ENCODE measurements at places on chromosomes 2 and 18.

- no peak for DNase-seq
Observed at GRCh38 chr18:60502591-60502990, 130.0 kb upstream of the MC4R start.

GRCh38 chr2:120749506-120750431, 14.1 kb downstream of the GLI2 start:
- DNase-seq = no peak

GRCh38 chr2:182867426-182868053, 1.1 kb upstream of the FRZB start:
- no peak for DNase-seq

DNA sequence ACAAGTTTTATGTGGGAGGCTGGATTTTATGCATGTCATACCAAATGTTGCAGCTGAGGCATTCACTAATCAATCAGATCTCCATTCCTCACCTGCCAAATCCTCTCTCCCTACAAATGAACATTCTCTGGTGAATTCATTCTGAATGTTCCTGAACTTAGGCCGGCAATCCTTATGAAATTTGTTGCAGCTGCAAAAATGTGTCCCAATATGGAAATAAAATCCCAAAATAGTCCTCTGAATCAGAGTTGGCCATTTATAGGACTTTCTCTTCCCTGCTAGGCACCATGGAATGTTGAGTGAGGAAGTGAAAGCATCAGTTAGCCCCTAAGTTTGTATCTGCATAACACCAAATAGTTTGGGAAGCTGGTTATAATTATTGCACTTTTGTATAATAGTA, 25.6 kb downstream of the GCA start:
- DNase-seq = no peak

DNA sequence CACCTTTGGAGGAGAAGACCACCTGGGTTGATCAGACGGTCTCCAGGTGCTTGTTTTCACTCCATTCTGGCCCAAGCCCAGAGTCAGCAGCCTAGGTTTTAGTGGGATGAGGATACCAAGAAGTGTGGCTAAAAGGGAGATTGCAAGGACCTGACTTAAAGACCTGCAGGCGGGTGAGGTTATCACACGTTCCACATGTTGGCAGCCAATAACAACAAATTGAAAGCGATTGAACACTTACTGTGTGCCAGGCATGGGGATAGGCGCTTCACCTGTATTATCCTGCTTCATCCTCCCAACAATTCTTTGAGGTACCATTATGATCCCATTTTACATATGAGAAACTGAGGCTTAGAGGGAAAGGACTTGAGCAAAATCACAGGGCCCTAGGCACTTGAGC, 5.0 kb downstream of the ARL4C start:
- no peak for DNase-seq

DNA sequence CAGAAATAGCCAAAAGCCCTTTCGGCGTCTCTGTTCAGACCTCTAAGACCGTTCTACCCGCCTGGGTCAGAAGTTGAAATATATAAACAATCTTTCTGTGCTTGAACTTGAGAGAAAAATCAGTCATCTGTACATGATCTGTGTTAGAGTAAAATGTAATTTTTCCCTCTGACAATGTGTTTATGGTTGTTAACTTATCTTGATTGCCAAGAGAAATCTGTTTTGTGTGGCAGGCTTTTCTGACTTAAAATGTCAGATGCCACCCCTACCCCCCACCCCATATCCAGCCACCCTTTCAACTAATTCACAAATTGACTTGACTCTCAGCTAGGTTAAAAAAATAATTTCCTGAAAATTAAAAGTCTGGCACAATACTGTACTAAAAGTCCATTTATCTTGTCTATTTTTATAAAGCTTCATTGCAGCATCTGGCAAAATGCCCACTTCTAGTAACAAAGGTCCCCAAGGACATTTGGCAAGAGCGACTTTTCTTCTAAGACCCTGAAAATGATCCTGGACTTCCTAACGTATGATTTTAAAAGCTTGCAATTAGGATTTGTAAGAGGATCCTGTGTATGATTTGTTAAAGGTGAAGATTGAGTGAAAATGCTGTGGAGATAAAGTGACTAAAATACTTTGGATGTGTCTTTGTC, 304.2 kb downstream of the EPHA4 start:
- no peak for DNase-seq

GRCh38 chr2:187541086-187542085, 12.8 kb downstream of the TFPI start:
- DNase-seq = no peak

DNA sequence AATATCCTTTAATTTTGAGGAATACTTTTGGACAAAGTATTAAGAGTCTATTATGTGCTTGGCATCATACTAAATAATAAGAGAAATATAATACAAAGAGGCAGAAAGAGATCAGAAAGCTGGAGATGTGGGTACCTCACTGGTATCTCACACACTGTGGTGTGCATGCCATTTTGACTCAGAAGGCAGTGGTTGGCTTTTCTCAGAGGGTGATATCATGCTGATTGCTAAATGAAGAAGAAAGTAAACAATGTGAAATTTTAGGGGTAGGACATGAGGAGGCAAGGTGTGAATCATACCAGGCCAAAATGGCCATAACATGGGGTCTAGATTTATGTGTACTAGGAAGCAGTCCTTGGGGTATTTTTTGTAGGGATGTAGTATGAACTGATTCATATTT, 16.6 kb upstream of the SPOPL start:
- DNase-seq = no peak

- DNase-seq = no peak
Observed at GRCh38 chr2:75142081-75142480, 57.2 kb downstream of the TACR1 start.

- no peak for DNase-seq
Observed at GRCh38 chr18:12336171-12336613, 28.2 kb downstream of the TUBB6 start.

- DNase-seq = peak; percentile 31
Observed at GRCh38 chr18:37471637-37472036, 94.0 kb downstream of the CELF4 start.

DNA sequence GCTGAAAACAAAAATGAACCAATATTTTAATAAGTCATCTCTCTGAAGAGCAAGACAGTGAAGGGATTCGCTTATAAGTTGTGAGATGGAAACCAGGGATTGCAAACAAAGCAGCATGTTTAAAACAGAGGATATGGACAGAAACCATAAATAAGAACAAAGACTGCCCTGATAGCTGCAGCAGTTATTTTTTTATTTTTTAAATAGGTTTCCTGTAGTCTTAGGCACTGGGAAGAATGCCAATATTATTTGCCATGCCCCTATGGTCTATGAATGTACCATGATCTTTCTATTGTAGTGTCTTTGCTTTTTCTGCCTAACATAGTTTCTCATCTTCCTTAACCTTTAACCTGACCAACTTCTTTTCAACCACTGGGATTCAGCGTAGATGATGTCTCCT, 1334.0 kb upstream of the NRXN1 start:
- no peak for DNase-seq

- no peak for DNase-seq
Observed at GRCh38 chr2:216117561-216118340, 8.6 kb downstream of the XRCC5 start.

GRCh38 chr2:106833256-106833655, 52.7 kb downstream of the ST6GAL2 start:
- no peak for DNase-seq

GRCh38 chr2:32738939-32739338, 111.1 kb downstream of the TTC27 start:
- DNase-seq = no peak

DNA sequence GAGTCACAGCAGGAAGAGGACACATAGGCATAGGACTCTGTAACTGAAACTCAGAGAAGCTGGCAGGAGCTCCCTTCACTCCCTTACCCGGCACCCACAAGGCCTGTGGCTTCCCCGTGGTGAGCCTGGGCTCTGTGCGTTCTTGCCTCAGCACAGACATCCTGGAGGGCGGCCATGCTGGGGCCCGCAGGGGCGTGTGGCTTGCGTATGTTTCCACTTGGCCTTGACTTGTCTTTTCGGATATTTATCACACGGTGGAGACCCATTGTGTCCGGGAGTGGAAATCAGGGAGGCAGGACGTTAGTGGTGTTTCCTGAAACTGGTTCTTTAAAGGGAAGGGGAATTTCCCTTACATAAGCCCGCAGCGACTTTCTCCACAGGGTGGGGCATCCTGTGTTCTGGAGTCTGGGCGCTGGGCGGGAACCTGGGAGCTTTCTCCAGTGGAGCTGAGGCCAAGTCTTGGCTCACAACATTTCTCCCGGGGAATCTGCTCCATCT, 49.9 kb upstream of the EML6 start:
- no peak for DNase-seq

- no peak for DNase-seq
Observed at GRCh38 chr2:11713815-11714214, 32.6 kb upstream of the LPIN1 start.

GRCh38 chr18:70288851-70289328, at the start of gene SOCS6:
Gene SOCS6 (plus strand): TSS chr18:70289045. CDS start chr18:70324669, 35,624 bp downstream.
- DNase-seq = no peak

- no peak for DNase-seq
Observed at GRCh38 chr2:64543008-64543697, 19.0 kb downstream of the AFTPH start.

- DNase-seq = no peak
Observed at GRCh38 chr18:76657911-76658470, 162.9 kb upstream of the ZNF516 start.

DNA sequence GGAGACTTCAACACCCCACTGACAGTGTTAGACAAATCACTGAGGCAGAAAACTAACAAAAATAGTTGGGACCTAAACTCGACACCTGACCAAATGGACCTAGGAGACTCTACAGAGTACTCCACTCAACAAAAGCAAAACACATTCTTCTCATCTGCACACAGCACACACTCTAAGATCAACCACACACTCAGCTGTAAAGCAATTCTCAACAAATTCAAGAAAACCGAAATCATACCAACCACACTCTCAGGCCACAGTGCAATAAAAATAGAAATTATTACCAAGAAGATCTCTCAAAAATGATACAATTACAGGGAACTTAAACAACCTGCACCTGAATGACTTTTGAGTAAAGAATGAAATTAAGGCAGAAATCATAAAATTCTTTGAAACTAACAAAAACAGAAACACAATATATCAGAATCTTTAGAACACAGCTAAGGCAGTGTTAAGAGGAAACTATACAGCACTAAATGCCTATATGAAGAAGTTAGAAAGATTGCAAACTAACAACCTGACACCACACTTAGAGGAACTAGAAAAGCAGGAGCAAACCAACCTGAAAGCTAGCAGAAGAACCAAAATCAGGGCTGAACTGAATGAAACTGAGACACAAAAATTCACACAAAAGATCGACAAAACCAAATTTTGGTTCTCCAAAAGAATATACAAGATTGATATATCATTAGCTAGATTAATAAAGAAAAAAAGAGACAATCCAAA, 46.3 kb downstream of the RTTN start:
- no peak for DNase-seq

DNA sequence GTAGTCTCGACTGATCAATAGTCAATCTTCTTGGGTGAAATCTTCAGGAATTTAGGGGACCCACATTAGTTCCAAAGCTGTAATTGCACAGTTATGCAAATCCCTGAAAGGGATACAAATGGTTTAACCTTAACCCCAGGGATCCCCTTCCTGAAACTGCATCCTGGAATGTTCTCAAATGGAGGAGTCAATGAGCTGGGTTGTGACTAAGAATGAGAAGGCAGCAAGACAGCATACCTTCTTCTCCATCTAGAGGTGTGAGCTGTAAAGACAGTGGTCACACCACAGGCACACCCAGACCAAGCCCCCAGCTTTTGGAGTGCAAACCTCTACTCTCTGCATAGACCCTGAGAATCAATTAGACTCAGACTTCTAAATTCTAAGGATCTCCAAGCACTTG, 164.7 kb upstream of the MEIS1 start:
- DNase-seq = no peak

DNA sequence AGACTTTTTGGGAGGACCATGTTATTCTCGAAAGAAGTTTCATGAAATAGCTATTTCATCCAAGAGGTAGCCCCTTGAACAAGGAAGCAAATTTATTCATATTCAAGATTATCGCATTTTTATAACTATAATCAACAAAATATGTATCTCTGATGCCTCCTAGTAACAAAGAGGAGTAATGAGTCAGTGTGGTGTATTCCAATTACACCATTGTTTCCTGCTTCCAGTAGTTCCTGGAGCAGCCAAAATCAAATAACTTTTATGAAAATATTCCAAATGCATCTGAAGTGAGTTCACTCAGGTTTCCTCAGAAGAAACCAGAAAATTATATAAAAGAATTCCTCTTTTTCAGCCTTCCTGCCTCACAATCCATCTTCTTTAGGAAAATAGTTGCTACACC, 43.0 kb downstream of the ANKRD36B start:
- no peak for DNase-seq

- DNase-seq = no peak
Observed at GRCh38 chr2:54287532-54287931, 31.5 kb upstream of the TSPYL6 start.

- DNase-seq = no peak
Observed at GRCh38 chr2:13638181-13638580, 921.4 kb downstream of the TRIB2 start.

DNA sequence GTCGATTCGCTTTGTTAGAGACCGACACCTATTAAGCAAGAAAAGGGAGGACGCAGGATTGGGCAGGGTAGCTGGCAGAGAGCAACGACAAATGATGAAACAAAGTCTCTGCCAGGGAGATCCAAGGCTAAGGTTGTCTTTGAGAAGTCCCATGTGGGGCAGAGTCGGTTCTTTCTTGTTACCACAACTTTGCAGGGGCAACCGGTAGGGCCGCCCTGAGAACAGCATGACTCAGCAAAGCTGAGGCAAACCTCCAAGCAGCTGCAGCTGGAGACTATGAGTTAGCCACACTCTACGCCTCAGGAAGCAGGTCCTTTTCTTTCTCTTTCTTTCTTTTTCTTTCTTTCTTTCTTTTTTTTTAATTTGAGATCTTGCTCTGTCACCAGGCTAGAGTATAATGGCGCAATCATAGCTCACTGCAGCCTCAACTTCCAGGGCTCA, 452.3 kb upstream of the ID2 start:
- no peak for DNase-seq

GRCh38 chr2:33340280-33340679, 136.2 kb upstream of the RASGRP3 start:
- no peak for DNase-seq

- DNase-seq = no peak
Observed at GRCh38 chr2:239619369-239619768, 218.5 kb upstream of the HDAC4 start.

DNA sequence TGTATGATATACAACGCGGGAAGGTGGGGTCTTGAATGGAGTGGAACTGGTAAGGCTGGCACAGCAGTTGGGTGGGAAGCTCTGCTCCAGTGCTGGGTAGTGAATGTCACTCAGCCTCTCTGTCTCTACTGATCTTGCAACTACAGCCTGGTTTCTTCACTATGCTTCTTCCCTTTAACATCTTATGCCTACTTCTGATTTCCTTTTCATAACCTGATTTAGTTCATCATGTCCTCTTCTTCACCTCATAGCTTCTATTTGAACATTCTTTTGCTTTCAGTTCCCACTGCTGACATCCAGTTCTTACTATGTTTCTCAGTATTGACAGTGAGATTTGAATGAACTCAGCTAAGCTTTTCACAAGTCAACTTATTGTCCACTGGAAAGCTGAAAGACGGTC, 286.2 kb downstream of the ARL6IP6 start:
- DNase-seq = no peak

- no peak for DNase-seq
Observed at GRCh38 chr2:216799873-216800431, 59.9 kb downstream of the TNP1 start.

- DNase-seq = no peak
Observed at GRCh38 chr2:56244911-56245530, 61.2 kb downstream of the CCDC85A start.
